ENCODE measurements at places on chromosomes 6 and 20.

DNA sequence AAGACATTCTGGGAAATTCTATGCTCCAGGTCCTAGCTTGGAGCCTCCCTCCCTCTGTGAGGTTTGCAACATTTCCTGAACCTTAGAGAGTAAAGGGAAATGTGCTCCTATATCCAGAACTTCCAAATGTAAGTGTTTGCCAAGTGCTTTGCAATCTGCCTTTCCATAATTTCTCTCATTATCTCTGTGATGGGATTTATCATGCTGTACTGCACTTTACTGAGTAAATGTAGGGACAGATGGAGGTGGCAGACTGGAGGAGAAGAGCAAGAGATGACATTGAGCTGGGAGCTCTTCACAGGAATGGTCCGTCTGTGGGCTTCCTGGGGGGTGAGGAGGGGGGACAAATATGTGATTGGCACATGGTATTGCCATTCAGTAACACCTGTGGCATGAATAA, 184.3 kb downstream of the SOX4 start:
- DNase-seq: no peak

GRCh38 chr6:1015825-1016224, 296.1 kb upstream of the FOXQ1 start:
- DNase-seq: no peak

GRCh38 chr20:11248687-11249638, 575.2 kb upstream of the JAG1 start:
- no peak for DNase-seq

DNA sequence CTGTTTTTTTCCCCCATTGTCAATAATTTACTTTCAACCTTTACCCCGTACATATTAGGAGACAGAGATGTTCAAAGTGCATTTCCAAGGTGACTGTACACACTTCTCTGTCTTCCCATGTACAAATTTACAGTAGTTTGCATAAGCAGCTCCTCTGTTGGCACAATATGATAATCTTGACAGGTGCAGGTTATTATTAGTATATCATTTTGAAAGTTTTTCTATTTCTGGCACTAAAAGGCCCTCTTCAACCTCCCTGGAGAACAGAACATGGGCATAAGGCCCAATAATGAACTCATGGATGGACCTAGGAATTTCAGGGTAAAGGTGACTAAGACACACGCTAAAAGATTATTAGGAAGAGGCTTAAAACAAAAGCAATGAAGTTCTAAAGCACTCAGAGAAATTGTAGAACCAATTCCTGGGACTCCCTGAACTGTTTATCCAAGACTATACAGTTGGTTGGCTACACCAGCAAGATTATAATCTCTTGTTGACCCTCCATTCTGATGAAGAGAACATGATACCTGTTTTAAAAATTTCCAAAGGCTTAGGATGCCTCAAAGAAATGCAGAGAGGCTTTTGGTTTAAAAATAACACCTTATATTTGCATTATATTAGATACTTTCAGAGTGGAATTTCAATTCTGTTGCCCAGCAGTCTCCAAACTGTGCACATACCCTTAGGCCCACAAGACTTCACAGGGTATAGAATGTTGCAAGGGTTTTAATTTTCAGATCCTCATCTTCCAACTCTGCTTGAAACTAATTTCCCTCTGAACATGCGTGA, 1.1 kb downstream of the AIG1 start:
- DNase-seq: no peak

DNA sequence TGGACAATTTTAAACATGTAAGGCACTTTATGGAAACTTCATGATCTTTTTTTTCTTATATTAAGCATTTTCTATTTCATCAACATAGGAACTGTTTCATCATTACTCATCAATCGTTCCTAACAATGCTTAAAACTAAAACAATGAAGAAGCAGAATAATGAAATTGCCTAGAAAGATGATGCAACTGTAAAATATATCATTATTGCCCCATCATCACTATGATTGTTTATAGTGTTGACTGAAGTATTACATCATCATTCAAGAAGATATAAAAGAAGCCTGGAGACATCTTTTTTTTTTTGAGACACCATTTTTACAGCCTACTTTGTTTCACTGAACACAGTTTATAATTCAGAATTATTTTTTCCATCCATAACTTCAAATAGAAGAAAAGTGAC, 147.2 kb downstream of the TRDN start:
- DNase-seq: no peak

DNA sequence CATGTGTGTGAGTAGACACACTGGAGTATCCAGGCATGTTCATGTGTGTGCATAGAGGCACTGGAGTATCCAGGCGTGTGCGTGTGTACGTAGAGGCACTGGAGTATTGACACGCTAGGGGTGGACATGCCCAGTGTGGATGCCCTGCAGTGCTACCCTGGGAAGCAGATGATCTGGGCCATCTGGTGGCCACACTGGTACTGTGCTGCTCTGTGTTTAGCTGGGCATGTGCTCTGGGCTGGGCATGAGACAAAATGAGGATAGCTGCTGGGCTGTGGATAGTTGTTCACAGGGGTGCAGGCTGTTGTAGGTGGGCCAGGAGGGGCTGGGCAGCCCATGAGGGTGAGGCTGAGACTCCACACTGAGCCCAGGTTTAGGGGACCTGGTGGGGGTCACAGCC, 24.0 kb upstream of the NPBWR2 start:
- DNase-seq: no peak
